ENCODE measurements at places on chromosomes 7 and 10.

DNA sequence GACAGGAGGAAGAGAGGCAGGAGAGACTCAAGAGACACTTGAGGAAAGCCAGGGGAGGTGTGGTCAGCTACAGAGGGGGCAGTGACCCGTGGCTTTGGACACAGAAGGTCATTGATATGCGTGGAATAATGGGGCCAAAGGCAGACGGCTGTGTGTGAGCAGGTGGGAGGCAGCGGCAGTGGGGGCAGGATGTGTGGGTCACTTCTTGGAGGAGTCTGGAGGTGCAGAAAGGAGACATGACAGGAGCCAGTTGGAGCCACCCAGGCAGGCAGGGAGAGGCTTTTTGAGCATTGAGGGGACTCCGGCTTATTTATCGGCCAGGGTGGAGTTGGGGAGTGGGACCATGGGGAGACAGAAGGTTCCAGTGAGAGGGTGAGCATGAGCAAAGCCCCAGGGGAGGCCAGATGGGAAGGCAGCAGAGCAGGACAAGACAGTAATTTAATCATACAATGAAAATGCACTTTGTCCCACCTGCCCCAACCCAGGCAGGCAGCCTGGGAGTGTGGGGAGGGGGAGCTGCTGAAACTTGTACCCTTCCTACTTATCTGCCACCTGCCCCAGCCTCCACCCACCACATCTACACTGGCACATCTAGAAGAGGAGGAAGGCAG is 5.0 kb downstream of the LDB3 start:
- no peak for DNase-seq

- DNase-seq: peak; percentile 74
Measured at GRCh38 chr7:116671681-116672595, at the start of gene MET. Gene MET (plus strand): TSS chr7:116672196. CDS start chr7:116699085, 26,889 bp downstream.

GRCh38 chr7:117164620-117165019 is 158.2 kb downstream of the WNT2 start:
- no peak for DNase-seq

DNA sequence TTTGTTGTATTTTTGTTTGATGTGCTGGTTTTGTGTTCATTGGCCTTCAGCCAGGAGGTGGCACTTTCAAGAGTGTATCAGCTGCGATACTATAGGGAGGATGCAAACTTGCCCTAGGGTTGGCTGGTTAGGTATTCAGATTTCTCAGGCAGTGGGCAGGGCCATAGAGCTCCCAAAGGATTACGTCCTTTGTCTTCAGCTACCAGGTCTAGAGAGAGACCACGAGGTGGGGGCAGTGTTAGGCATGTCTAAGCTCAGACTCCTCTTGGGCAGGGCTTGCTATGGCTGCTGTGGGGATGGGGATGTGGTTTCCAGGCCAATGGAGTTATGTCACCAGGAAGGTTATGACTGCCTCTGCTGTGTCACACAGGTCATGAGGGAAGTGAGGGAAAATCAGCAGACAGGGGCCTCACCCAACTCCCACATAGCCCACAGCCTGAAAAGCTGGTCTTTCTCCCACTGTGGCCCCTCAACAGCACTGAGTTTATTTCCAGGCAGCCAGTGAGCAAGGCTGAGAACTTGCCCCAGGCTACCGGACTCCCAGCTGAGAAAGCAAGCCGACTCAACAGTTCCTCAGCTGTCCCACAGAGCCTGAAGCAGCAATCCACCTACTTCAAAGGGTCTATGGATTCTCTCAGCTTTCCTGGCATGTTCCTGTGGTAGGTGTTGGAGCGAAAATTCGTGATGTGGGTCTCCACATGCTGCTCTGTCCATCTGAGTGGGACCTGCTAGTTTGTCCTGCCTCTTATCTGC is 227.4 kb upstream of the COBL start:
- DNase-seq: no peak

- DNase-seq: peak; percentile 6
Measured at GRCh38 chr7:158407581-158408317, 179.9 kb downstream of the PTPRN2 start.

GRCh38 chr10:111273635-111274034 is 196.8 kb downstream of the ADRA2A start:
- no peak for DNase-seq

- DNase-seq: no peak
Measured at GRCh38 chr7:68038621-68039314, 1042.1 kb downstream of the TYW1 start.

DNA sequence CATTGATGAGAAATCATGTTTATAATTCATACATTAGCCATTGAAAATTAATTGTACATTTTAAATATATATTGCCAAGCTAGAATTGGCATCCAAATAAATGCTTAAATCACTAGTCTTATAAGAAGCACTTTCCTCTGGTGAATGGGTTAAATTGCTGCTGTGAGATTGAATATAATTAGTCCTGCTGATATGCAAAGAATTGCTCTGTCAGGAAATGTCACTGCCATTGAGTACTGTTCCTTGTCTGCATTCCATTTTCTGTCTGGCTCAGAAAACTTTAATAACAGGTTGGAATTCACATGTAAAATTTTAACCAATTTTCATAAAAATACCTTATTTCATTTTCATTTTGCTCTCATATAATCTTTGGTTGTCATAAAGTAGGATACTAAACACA is 589.1 kb downstream of the MAGI2 start:
- DNase-seq: no peak
